ENCODE measurements at places on chromosomes 5 and 9. TPM values are rescaled to one million over a fixed set of nuclear protein-coding genes. Genes with fewer than 3 reads are reported as not detected.

The BNIP1 gene
- total RNA-seq: 15.0 TPM

The SLC25A2 gene
- 1.1 TPM for total RNA-seq

The PCDHA6 gene
- not detected for total RNA-seq

The IL13 gene
- 4.9 TPM for total RNA-seq

The LAMC3 gene
- total RNA-seq: 0.22 TPM

The PLAC8L1 gene
- 0.39 TPM for total RNA-seq

The INSL4 gene
- total RNA-seq: not detected

The PCDHGB4 gene
- not detected for total RNA-seq

The CDO1 gene
- total RNA-seq: 0.38 TPM

The PCDHGB6 gene
- 0.05 TPM for total RNA-seq

The KCNIP1 gene
- total RNA-seq: not detected

The GARIN3 gene
- total RNA-seq: 0.10 TPM

The APBA1 gene
- total RNA-seq: 0.72 TPM

The HRCT1 gene
- total RNA-seq: not detected

The STK32A gene
- not detected for total RNA-seq

The TMEM252 gene
- total RNA-seq: not detected

The IFNE gene
- total RNA-seq: not detected

The SLC36A3 gene
- total RNA-seq: not detected

The C7 gene
- total RNA-seq: not detected

The TRIM36 gene
- total RNA-seq: not detected
